ENCODE measurements at places on chromosomes 2 and 18.
A peak's percentile ranks its signal among the peaks of the same experiment; 100 is the strongest.

- DNase-seq, result no peak
Observed at GRCh38 chr18:58807766-58808165, 56.9 kb upstream of the ZNF532 start.

- no peak for DNase-seq
Observed at GRCh38 chr2:113234721-113235346, 43.9 kb downstream of the PAX8 start.

DNA sequence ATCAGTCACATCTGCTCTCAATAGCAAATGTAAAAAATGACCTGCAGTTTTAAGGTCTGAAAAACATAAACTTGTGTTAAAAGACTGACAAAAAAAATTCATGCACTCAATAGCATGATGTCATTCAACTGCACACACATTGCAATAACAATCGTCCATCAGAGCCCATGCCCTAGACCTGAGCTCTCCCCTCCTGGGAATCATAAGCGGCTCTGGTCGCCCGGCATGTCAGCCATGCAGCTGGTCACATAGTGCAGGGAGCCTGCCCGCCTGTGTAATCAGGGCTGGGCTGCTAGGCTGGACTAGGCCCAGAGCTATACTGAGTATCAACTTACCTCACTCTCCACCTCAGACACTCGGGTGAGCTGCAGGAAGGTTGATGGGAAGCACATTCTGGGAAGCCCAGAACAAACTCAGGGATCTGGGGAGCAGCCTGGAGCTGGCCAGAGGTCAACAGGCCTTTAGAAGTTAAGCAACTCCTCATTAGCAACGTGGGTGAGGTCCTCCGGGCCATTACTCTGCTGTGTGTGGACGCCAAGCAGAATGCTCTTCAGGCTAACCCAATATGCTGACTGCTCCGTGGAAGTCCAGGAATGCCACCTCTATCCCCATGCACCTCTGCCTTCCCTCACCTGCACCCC, 165.5 kb downstream of the TTC32 start:
- DNase-seq, result no peak

DNA sequence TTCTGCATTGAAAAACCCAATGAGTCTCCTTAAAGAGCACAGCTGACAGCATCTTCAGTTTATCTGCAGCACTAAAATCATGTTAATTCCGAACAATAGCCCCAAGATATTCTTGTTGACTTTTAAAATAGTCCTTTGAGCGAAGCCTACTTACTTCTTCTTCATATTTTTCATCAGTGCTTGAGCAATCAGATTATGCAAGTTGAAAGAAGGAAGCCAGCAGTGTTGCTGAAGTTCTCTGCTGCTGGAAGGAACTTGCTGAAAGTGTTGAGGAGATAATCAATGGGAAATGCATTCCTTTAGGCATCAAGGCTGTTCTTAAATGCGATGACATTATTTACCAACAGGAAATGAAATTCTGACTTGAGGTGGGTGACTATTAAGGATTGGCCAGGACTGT, 105.9 kb upstream of the SNTG2 start:
- DNase-seq, result no peak

DNA sequence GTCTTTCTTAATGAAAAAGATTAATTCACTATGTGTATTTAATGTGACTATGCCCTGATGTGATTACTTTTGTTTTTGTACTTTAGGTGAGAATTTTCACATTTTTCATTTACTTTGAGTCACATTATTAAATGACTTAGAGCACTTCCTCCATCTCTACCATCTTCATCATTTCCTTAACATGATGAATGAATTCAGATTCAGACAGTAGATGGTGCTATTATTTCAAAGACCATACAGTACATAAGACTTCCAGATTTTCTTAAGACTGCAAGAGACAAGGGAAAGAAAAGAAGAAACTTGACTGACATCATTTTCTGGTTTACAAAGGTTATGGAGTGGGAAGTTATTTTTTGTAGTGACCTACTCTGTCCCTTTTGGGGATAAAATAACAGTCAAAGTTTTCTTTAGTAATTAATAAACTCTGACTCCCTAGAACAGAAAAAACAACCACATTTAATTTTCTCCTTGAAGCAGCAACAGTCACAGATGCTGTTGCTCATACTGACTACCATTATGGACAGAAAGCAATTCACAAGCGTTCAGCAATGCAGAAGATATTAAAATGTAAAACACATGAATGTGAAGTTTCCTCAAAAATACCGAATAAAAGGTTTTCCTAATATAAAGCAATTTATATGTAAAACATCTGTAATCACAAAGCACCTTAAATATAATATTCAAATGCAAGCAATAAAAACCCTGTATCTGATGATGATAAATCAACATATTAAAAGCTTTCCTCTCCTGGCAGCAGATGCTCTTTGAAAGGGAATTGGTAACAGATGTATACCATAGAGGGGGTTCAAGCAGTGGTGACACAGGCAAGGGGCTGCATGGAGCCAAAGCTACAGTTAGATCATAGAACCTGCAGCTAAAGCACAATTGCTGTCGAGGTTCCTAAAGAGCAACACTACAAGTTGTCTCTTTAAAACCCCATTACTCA, 1010.9 kb upstream of the NXPH2 start:
- DNase-seq, result no peak

DNA sequence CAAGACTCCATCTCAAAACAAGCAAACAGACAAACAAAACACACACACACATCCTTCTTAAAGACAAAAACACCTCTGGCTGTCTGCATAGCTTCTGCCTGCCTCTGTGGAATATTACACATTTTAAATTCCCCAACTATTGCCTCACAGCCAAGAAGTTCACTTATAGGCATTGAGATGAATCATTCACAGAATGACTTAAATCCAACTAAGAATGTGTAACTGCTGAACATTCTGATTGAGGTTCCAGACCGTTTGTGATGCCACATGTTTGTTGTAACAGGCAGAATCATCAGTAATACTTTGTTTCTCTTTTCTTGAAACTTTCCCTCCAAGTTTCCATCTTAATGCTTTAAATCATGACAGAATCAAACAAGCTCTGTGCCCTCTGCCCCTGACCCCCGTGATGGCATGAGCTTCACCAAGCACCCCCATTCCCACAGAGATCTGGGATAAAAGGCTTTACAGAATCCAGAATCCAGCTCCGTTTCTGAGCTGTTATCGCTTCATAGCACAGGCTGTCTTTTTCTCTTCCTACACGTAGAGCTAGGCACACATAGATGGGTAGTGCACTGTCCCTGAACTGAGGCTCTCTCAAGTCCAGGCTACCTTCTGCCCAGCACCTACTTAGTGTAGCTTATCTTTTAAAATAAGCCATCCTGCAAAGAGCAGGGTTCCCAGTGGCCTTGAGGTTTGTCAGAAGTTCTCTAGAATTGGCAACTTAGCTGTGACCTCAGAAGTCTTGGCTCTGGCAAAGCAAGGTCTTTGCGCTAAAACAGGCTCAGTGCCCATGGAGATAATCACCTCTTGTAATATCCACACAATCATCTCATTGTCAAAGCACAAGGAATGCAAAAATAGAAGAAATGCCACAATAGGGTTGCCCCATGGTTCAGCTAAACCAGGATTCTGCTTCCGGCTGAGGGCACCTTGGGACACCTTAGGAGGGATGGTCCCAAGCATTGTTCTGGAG, 32.9 kb downstream of the EPAS1 start:
- DNase-seq, result no peak

GRCh38 chr2:287911-288757, at the start of gene ALKAL2:
Gene ALKAL2, minus strand, starts transcription at chr2:288091. Its CDS starts 256 bp downstream, at chr2:287835.
- no peak for DNase-seq

DNA sequence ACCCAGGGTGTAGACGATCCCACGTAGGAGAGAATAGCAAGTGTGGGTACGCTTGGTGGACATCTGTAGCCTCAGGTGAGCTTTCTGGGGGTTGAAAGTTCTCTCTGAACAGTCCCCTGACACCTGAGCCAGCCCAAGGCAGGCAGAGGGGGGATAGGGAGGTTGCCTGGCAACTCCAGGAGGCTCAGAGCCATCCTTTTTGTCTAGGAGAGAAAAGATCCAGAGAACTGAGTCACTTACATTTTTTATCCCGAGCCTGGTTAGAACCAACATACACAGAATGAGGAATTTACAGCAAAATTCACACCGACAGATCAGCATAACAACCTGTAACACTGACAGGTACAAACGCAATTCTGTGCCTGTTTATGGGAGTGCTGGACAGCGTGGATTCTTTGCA, 113.2 kb downstream of the SH3BP4 start:
- no peak for DNase-seq

DNA sequence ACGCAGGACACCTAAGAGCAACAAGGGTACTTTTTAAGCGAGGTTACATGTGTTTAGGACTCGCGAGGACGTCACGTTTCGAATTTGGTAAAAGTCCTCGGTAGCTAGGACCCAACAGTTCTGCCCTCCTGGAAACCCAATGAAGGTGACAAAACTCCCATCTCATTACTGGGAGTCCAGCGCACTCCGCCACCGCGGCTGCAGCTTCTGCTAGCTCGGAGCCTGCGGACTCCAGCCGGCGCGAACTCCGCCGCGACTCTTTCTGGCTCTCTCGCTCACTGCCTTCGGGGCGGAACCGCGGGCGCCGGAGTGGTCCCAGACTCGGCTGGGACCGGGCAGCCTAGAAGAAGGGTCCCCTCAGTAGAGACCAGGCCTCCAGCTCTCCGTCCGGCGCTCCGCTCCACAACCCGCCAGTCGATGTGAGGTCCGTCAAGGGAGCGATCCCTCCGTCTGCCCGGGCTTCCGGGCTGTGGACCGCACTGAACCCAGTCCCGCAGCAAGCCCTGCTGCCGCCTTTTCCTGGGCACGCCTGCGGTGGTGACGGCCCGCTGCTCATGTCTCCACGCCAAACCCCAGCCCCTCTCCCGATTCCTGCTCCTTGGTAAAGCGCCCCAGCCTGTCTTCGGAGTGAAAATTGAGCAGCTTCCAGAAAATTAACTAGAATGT, 3.0 kb upstream of the OSR1 start:
- DNase-seq, result no peak

DNA sequence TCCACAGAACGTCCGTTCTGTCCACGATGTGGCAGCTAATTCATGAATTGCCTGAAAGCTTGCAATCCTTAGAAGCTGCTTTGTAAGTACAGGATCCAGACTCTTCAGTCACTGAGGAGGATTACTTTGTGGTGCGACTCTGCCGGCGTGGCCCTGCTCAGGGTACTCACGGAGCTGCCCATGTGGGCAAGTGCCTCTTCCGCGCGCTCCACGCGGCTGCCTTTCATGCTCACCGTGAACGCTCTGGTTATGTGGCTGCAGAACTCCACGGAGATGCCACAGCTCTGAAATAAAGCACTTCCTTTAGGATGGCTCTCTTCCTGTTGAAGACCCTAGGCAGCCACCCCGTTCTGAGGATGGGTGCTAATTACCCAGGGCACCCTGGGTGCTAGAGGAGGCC, 31.0 kb downstream of the RMC1 start:
- DNase-seq, result no peak

GRCh38 chr2:1341404-1342120, 71.7 kb upstream of the TPO start:
- no peak for DNase-seq

GRCh38 chr2:73418343-73418742, 32.7 kb downstream of the ALMS1 start:
- DNase-seq, result no peak

DNA sequence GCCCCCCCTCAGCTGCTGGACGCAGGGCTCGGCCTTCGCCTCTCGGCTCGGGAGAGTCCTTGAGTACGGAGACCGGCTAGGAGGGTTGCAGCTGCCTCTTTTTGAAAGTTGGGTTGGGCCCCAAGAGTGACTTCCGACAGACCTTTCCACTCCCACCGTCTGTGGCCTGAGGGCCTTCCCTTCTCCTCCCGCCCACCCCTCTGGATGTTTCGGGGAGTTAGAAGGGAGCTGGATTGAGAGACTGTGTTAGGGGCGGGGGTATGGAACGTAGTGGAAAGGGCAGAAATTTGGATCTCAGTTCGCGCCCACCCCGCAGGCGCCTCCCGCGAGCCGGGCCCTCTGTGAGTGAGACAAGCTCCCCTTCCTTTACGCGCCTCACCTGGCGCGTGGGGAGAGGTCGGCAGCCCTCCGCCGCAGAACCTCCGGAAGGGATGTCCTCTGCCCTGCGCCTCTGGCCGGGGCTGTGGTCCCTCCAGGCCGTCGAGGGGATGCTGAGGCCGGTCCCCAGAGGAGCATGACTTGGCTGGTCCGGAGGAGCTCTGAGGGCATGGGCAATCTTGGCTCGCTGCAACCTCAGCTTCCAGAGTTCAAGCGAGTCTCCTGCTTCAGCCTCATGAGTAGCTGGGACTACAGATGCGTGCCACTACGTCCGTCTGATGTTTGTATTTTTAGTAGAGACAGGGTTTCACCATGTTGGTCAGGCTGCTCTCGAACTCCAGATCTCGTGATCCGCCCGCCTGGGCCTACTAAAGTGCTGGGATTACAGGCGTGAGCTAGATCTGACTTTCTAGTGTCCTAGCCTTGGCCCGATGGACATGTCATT, 15.9 kb downstream of the C2orf74 start:
- peak; percentile 20 for DNase-seq

- DNase-seq, result no peak
Observed at GRCh38 chr2:232368311-232368731, 10.2 kb upstream of the ALPP start.

DNA sequence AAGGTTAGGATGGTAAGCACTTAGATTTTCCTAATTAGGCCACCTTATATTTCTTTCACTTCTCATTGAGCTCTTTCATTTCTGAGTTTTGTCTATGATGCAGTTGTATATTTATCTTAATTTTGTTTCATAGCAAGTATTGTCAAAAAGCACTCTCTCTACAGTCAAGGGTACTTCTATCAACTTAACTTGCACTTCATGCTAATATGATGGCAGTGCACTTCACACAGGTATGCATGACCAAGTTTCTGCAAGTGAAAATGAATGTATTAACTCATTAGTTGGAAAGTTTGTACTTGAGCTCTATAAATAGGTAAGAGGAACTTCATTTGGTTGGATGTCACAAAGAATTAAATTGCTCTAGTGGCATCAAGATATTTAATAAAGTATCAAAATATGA, 51.5 kb upstream of the CDH19 start:
- DNase-seq, result no peak

DNA sequence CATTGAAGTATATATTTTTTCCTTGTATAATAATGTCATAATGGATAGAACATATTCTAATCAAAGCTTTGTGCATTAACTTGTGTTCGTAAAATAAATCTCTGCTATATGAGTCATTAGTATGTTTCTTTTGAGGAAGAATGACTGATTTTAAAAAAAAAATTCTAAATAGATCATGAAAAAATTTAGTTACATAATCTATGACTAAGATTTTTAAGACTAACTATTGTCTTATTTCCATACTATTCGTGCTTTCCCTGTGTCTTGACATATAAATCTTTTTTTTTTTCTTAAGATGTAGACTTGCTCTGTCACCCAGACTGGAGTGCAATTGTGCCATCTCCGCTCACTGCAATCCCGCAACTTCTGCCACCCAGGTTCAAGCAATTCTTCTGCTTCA, 226.1 kb downstream of the DSEL start:
- no peak for DNase-seq

DNA sequence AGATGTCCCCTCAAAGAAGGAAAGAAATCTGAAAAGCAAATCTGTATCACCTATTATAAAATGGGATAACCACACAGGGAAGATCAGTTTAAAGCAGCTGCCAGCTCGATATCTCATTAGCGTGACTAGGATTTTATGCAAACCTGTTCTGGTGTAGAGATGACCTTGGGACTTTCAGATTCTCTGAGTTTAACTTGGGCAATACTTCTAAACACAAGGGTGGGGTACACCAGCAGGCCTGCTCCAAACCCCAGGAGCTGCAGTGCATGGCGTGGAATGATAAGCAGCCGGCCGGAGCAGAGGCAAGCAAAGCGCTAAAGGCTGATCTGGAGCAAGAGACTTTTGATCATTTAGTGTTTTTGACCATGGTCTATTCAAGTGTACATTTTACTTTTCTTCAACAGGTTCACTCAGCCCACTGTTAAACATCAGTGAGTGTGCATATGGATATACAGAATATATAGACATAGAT, 4.7 kb downstream of the SERTAD2 start:
- no peak for DNase-seq

GRCh38 chr2:128805237-128805636, 486.6 kb upstream of the HS6ST1 start:
- no peak for DNase-seq

All from activated T-helper 1 cell treated with Interleukin-2 at 50 U/mL for 16 hours (primary cell).